OCI-LY7 (cell line): ENCODE measurements at places on chromosomes 16 and 17. TPM values are rescaled to one million over a fixed set of nuclear protein-coding genes. Genes with fewer than 3 reads are reported as not detected.

The PNMT gene
- not detected in 2 replicates for total RNA-seq

DNA sequence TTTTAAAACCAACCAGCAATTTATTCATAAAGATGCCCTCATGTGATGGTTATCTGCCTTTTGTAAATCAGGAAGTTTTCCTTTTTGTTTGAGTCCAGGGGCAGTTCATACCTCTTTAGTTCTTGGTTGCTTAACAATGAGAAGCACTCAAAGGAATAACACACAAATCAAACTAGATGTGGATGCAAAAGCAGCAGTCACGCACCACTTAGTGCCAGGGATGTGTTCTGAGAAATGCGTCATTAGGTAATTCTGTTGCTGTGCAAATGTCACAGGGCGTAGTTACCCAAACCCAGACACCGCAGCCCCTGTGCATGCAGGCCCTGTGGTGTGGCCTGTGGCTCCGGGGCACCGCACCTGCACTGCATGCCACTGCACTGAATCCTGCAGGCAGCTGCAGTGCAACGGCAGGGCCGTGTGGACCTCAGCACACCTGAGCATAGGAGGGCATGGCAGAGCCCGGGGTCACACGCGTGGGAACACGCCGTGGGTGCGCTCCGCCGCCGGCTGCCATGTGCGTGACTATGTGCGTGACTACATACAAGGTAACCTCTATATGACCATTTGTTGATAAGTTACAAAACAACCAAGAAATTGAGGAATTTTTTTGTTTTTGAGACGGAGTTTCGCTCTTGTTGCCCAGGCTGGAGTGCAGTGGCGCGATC lies 39.6 kb downstream of the PKD1 start:
- no peak for DNase-seq

- DNase-seq, result no peak
Observed at GRCh38 chr17:59941131-59941530, 23.4 kb downstream of the RNFT1 start.

DNA sequence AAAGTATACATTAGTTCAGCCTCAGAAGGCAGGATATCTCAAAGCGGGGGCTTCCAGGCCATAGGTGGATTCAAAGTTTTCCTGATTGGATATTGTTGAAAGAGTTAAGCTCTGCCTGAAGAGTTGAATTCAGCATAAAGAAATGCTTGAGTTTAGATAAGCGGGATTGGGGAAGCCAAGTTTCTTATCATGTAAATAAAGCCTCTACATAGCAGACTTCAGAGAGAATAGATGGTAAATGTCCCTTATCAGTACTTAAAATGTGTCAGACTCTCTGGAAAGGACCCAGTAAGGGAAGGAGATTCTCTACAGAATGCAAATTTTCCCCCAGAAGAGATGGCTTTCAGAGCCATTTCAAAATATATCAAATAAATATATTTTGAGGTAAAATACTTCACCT lies 423.5 kb downstream of the SHISA9 start:
- DNase-seq, result no peak

GRCh38 chr17:71959154-71959553 lies 161.7 kb upstream of the SOX9 start:
- peak; percentile 25 for DNase-seq

- DNase-seq, result no peak
Observed at GRCh38 chr17:64984181-64984580, 64.9 kb upstream of the LRRC37A3 start.

DNA sequence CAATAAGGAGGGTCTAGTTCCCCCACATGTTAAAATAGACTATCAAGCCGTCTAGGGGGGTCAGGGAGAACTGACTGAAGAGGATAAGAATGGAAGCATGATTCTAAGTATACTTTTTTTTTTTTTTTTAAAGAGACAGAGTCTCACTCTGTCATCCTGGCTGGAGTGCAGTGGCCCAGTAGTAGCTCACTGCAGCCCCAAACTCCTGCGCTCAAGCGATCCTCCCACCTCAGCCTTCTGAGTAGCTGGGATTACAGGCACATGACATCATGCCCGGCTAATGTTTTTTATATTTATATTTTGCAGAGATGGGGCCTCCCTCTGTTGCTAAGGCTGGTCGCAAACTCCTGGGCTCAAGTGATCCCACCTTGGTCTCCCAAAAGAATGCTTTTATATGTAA lies 14.2 kb downstream of the AMFR start:
- no peak for DNase-seq

DNA sequence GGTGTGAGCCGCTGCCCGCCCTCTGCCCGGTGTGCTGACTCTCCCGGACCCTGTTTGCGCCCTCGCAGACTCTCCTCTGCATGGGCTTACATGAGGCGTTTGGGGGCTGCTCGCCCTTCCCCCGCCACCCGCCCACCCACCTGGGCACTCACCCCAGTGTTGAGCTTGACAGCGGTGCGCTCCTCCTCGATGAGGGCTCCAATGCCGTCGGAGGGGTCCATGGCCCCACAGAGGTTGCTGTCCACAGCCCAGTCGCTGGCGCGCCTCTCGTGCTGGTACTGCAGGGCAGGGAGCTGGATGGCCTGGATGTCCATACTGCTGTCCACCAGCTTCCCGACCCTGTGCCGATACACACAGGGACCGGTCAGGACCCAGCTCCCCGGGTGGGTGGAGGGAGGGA lies 21.4 kb upstream of the RNPS1 start:
- DNase-seq, result no peak
